NCI-H446 (cell line): ENCODE measurements at places on chromosomes 3 and 15.

DNA sequence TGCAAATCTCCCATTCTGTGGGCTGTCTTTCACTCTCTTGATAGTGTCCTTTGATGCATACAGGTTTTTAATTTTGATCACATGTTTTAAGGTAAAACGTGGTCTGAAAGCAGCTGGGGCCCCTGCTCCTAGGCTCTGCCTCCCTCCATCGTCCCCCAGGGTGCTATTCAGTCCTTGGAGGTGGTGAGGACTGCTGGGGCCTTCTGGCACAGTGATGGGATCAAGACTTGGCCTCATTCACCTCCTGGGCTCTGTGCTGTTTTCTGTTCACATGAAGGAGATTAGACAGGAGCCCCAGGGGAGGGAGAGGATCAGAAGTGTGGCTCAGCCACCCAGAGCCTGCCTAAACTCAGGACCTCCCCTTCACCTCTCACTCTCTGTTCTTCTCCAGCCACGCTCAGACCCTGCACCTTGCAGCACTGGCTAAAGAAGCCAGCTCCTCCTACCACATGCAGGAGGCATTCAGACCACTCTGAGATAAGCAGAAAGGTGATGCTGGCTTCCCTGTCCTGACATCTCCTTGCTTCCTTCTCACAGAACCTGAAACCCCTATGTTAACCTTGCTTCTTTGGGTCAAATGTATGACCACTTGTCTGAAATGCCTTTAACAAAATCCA lies 43.9 kb downstream of the PAQR5 start:
- DNase-seq, result no peak

DNA sequence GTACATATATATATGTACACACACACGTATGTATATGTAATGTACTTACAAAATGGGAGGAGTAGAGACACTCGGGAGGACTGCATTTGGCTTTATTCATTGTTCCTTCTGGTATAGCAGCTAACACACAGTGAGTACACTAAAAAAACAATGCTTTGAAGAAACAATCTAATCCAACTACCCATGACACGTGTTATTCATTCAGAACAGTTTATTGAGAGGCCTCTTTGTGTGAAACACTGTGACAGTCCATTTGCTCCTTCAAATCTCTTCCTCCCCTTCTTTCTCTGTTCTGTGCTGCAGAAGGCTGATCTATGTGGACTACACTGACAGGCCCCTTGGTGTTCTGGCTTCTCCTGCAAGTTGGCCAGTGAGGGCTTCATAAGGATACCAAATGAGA lies 1075.9 kb upstream of the CFAP20DC start:
- no peak for DNase-seq

DNA sequence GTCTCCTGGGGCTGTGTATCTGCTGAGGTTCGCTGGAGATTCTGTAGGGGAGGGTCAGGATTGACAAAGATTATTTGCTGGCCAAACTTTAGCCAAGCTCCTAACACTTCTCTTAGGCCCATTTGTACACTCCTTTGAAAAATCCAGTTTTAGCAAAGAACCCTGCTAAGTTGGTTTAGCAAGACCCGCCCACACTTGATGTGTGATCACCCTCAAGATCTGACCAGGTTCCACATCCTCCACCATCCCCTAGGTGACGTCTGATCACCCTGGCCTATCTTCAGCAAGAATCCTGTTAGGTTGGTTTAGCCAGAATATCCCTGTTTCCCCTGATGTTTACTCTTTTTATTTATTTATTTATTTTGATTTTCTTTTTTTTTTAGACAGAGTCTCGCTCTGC lies 14.8 kb upstream of the SLC35G2 start:
- no peak for DNase-seq

GRCh38 chr15:39908186-39908585 lies 11.9 kb downstream of the GPR176 start:
- DNase-seq, result peak; percentile 14

DNA sequence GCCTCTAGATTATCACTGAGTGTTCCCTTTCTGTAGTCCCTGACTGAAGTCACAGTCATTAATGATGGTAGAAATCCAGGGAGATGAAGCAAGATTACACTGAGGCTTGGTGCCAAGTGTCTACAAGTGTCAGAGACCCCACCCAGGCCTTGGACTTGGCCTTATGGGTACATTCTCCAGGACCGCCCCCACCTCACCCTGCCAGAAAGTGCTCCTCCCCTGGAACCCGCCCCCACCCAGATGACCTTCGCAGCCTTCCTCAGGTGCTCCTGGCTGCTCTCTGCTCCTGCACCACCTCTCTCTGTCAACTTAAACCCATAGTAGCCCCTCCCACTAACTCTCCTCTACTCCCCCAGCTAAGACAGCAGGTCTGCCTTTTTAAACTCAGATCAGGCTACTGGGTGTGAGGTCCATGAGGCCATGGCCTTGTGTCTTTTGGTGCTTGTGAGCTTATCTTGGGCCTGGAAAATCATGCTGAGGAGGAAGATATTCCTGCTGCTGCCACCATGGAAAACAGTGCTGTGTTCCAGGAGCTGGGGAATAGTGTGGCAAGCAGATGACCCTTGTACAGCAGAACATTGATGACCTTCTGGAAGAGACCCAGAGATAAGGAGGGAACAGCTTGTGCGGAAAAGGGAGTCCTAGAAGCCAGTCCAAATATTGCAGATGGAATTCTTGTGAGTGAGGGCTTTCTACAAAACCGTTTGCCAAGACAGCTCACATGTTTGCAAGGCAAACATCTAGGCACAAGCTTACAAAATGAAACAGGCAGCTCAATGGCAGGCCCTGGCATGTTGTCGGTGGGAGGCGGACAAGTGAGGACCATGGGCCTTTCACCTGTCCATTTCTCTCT lies 40.3 kb upstream of the NDUFB4 start:
- peak; percentile 72 for DNase-seq

GRCh38 chr15:72866182-72866581 lies 82.6 kb upstream of the ADPGK start:
- DNase-seq, result no peak

DNA sequence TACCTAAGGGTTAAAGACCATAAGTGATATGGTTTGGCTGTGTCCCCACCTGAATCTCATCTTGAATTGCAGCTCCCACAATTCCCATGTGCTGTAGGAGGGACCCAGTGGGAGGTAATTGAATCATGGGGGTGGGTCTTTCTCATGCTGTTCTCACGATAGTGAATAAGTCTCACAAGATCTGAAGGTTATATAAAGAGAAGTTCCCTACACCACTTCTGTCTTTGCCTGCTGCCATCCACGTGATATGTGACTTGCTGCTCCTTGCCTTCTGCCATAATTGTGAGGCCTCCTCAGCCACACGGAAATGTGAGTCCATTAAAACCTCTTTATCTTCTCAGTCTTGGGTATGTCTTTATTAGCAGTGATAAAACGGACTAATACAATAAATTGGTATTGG lies 75.0 kb upstream of the CADPS start:
- DNase-seq, result no peak

DNA sequence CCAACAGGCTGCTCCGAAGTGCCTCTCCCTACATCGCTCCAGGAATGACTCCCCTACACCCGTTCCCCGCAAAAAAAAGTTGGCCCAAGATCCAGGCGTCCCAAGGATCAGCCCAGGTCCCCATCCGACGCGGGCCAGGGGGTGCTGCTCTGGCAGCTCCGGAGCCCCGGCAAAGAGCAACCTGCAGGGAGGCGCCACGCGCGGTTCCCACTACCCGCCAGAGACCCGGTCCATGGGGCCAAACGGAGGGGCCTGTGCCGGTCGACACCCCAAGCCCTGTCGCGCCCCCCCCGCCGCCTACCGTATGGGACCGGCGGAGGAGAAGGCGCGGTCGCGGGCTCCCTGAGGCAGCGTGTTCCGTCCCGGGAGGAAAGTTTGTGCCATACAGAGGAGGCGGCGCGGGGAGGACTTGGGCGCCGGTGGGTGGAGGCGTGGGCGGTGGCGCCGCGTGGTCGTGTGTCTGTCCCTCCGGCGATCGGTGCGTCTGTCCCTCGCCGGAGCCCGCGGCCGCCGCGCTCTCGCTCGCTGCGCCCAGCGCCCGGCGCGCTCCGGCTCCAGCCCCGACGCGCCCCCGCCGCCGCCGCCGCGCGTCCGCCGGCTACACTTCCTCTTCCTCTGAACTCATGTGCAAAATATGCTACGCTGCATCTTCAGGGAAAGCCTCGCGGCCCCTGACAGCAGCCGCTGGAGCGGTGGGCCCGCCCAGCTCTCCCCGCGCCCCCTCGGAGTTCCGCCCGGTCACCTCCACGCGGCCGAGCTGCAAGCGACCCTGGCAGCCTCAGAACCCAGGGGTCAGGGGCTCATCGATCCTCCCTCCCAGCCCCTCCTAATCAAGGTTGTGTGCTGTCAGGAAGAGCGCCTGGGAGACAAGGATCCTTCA lies at the start of gene RFTN1:
Gene RFTN1 (minus strand): TSS at position 559 of the 880 bp plus-strand sequence. CDS start 19,830 bp downstream, outside the sequence.
- DNase-seq, result no peak
